Stimulated activated CD4-positive, alpha-beta T cell treated with anti-CD3 and anti-CD28 coated beads, Interleukin-2, amount 100 ng/mL, for 4 hours (primary cell): ENCODE measurements at places on chromosomes 2 and 18.
A peak's percentile ranks its signal among the peaks of the same experiment; 100 is the strongest.

- no peak for DNase-seq
Observed at GRCh38 chr2:25517701-25518100, 155.7 kb downstream of the DTNB start.

DNA sequence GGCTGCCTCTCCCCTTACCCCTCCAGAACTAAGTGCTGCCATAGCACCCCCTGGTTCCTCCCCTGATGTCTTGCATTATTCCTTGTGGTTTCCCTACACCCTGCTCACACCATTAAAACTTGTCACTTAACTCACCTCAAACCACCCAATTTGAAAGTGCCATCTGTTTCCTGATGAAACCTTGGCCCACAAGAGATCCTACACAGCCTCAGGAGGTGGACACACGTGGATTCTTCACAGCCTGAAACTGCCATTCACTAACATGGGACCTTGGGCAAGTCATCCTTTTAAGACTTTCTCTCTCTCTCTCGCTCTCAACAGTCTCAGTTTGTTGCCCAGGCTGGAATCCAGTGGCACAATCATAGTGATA is 27.5 kb upstream of the FAM124B start:
- no peak for DNase-seq

- peak; percentile 42 for DNase-seq
Observed at GRCh38 chr2:43169987-43170386, 56.4 kb downstream of the ZFP36L2 start.

- no peak for DNase-seq
Observed at GRCh38 chr2:200199576-200200263, 106.8 kb upstream of the SPATS2L start.

DNA sequence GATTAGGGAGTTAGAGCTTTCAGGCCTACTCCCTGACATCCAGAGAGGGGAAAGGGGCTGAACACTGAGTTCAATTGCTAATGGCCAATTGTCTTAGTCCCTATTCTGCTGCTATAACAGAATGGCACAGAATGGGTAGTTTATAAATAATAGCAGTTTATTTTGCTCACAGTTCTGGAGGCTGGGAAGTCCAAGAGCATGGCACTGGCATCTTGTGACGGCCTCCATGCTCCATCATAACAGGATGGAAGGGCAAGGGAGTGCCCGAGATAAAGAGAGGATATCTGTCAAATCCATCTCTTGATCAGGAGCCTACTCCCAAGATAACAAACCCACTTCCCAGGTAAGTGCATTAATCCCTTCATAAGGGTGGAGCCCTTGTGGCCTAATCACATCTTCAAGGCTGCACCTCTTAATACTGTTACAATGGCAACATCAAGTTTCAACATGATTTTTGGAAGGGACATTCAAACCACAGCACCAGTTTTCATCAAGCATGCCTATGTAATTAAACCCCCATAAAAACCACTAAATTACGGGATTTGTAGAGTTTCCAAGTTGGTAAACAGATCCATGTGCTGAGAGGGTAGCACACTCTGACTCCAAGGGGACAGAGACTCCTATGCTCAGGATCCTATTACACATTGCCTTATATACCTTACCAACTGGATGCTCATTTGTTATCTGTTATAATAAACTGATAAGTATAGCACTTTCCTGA is 44.6 kb downstream of the BAZ2B start:
- DNase-seq: no peak

DNA sequence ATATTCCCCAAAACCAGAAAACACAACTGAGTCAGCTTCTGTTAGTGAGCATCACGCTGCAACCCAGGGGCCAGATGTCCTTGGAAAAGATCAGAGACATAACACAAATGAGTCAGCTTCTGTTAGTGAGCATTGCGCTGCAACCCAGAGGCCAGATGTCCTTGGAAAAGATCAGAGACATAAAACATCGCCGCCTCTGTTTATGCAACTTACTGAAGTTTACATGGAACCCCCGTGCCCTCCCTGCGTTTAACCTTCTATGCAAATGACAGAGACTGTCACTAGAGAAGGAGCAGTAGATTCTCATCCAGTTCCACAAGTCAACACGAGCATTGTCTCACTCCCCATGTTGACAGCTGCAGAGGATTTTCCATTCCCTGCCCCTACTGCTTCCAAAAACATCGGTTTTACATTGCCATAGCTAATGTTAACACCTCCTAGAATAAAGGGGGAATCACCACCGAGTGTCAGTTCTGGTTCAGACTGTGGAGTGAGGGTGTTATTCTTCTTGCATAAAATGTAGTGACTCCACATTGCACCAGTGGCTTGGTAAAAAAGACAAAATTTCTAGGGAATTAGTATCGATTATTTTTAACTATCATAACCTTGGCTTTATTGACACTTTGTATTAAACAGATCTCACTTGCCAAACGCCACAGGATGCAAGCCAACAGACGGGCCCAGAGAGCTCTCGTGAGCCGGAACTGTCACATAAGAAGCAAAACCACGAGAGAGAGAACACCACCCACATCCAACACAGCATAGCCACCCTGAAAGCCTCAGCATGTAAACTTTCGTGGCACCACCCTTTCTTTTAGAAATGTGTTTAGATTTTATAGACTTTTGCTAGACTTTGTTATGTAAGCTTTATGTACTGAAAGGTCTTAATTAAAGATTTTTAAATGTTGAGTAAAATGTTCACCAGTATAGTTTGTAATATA is 87.7 kb downstream of the SH3YL1 start:
- no peak for DNase-seq

GRCh38 chr2:58089081-58089480 is 42.5 kb downstream of the VRK2 start:
- no peak for DNase-seq

- DNase-seq: no peak
Observed at GRCh38 chr2:64276417-64277095, 132.3 kb upstream of the PELI1 start.

- DNase-seq: no peak
Observed at GRCh38 chr2:66032226-66032775, 402.6 kb upstream of the MEIS1 start.

DNA sequence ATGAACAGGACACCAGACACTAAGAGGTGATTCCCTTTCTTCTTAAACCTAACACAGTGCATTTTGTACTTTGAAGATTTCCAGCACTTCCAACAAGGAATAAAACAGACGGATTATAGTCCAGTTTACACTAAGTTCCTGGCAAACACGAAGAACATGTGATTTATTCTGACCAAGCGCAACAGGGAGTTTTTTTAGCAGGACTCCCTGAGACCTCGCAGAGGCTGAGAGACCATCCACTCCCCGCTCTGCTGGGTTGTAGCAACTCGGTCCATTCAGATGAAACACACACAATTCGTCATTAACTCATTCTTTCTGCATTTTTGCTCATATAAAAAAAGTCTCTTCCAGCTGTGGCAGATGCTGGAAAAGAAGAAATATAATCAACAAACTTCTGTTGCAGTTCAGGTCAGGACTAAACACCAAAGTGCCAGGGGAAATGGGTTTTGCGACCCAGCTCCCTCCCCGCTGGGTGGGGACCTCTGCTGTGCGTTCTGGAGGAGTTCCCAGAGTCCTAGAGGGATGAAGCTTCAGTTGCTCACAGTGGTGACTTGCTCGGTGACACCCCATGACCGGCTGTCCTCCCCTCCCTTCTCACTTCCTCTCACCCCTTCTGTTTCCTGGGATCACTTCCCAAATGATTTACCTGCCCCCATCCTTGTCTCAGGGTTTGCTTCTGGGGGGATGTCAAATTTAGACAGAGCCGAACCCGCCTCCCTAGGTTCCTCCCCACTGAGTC is 52.5 kb downstream of the KCNF1 start:
- DNase-seq: no peak

DNA sequence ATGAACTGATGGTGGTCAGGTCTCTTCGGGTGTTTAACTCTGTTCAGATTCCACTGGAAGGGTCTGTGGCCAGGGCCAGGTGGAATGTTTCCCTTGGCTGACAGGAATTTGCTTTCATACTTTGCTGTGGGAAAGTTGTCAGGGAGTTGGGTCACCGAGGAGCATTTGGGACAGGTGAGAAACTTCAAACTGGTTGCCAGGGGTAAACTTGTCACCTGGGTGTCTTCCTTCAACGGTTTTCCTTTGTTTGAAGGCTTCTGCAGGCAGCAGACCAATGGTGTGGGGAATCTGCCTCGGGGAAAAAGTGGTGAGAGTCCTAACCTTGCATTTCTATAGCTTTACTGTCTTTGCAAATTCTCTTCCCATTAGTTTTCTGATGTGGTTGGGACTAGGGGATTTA is 92.2 kb downstream of the TGFA start:
- DNase-seq: no peak

DNA sequence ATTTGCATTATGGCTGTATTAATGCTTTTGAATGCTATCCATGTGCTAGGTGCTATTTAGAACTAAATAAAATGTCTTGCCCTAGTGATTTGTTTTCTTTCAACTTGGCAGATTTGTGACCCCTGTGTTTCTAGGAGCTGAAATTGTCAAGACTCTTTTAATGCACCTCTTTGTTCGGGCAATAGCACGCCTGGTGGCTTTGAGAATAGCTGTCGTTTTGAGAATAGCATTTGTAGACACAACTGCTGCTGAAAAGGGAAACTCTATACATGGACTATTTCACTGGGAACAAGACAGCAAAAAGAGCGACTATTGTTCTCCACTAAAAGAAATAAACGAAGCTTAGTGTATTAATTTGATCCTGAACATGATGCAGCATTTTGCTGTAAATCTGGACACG is 352.1 kb upstream of the ZNF521 start:
- no peak for DNase-seq

DNA sequence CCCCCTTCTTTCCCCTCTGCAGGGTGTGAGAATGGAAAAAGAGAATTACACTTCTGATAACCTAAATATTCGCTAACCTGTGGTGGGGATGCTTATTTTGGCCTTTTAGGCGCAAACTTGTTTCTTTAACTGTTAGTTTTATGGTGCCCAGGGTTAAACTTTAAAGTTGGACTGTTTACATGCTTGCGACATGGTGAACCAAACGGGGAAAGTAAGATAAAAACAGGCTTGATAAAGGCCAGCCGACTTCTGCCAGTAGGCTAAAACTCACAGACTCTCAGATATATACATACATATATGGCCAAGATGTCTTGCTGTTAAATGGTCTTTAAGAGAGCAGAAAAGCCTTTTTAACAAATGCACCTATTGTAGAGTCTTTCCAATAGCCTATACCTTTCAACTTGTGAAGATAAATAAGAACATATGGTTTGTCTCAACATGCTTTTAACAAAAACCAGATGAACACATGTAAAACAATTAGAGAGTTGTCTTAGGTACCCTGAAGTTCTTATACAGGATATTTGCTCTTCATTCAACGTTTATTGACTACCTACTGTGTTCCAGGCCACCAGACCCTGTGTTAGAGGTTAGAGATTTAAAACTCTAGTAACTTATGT is 29.0 kb downstream of the PRKCE start:
- no peak for DNase-seq

DNA sequence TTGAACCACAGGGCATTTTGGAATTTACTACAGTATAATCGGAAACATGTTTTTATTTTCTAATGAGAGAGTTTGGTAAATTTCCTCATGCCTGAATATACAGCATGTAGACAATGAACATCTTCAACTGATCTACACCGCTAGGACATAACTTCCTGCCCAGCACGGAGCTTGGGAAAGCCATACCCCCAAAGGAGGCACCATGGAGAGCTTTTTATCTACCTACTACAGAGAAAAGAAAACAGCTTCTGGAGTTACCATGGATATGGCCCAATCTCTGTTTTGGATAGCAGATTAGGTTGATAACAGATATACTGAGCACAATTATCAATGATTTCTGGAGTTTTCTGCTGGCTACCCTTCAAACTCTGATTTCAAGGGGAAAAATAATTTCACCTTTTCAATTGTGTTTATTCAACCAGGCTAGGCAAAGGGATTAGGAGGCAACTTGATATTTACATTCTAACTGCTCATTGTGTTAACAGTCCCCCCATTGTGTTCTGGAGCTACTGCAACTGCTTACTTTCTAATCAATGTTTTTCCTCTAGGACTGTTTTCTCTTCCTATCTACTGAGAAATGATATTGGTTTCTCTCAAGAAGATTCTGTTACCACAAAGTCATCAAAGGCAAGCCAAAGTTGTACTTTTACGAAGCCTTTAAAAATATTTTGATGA is 123.0 kb upstream of the ARHGAP28 start:
- no peak for DNase-seq

DNA sequence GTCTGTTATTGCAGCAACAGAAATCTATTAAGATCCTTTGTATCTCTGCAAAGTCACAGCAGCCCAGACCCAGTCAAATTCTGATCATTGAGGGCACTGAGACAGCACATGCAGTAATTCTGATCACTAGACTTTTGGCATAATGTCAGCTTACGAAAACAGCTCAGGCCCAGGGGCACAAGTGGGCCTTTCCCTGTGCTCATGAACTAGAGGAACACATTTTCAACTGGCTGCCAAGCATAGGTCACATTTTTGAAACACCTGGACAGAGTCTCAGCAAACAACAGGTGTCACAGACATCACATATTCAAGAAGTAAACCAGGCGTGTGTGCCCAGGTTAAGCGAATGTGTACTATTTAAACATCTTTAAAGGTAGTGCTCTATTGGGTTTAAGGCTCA is 13.7 kb downstream of the DOCK10 start:
- no peak for DNase-seq

- DNase-seq: no peak
Observed at GRCh38 chr2:40244675-40245074, 207.2 kb downstream of the SLC8A1 start.

- no peak for DNase-seq
Observed at GRCh38 chr2:220556658-220557057, 929.2 kb downstream of the SLC4A3 start.

GRCh38 chr2:210199186-210199765 is 26.0 kb downstream of the ACADL start:
- no peak for DNase-seq

- DNase-seq: no peak
Observed at GRCh38 chr2:217601601-217602000, 401.2 kb downstream of the TNS1 start.

DNA sequence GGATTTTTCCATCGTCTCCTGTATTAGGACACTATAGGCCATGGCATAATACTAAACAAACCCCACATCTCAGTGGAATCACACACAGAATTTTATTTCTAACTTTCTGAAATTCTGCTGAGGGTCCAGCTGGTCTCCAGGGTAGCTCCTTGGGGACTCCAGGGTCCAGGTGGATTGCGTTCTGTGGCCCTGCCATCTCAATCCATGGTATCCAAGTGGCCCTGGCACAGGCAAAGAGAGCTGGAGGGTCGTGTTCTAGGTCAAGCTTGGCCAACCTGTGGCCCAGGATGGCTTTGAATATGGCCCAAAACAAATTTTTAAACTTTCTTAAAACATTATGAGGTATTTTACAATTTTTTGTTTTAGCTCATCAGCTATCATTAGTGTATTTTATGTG is 134.6 kb downstream of the CTIF start:
- no peak for DNase-seq

GRCh38 chr2:159897720-159898119 is 99.7 kb upstream of the CD302 start:
- no peak for DNase-seq

- no peak for DNase-seq
Observed at GRCh38 chr2:96213379-96213778, 4.8 kb upstream of the STARD7 start.

- DNase-seq: peak; percentile 95
Observed at GRCh38 chr2:96157649-96158553, 12.7 kb upstream of the DUSP2 start.
